NCI-H2227 treated with DMSO at 0.1 percent for 48 hours (cell line): ENCODE measurements at places on chromosomes 5 and 9.

DNA sequence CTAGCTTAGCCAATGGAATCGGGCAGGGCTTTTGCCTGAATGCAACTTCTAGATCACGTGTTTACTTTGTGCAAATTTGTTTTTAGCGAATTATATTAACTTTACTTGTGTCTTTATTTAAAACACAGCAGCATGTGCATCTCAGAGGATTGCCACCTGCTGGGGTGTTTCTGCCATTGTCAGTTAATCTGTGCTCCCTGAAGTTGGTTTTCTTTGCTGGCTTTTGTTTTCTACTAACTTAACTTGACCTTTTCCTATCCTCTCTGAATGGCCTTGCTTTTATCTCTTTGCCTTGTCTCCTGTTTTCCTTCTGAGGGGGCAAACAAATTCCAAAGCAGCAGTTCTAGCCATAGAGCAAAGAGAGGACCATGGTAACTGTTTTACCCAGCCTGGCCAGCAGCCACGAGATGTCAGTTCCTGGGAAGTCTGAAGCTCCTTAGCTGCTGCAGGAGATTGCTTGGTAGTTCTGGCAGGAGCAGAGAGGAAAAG, 67.6 kb downstream of the ARHGEF28 start:
- no peak for DNase-seq

GRCh38 chr5:10279925-10280720, 27.6 kb downstream of the CMBL start:
- DNase-seq = no peak

GRCh38 chr9:91949392-91949945, 559 bp downstream of the ROR2 start:
- peak; percentile 3 for DNase-seq

GRCh38 chr9:133700819-133701320, 37.3 kb downstream of the SARDH start:
- DNase-seq = no peak

DNA sequence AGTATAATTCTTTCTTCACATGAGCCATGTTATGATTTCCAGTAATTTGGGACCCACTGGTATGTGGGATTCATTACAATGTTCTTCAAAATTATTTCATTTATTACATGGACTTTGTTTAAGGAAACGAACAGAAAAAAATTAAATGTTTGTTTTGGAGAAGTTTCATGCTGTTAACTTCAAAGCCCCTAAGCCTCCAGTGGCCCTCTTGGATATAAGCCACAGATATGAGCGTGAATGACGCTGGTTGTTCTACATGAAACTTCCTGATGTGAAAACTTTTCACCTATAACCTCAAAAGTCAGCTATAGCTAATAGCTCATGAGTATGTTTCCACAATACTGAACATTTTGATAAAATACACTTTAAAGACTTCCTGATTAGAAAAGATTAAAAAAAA, 334.2 kb downstream of the PDE4D start:
- DNase-seq = no peak

DNA sequence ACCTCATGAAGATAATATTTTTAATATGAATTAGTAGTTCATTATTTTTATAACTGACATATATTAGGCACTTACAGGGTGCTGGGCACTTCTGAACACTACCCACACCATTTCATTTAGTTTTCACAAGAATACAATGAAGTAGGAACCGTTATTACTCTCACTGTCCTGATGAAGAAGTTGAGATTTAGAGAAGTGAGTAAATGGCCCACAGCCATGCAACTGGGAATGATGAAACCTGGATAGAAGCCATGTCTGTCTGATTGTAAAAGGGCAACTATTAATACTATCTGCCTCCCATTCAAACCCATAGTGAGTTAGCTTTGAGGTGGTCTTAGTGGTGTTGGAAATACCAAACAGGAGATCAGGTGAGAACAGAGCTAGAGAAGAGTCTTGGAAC, 29.6 kb upstream of the OTULINL start:
- DNase-seq = no peak

DNA sequence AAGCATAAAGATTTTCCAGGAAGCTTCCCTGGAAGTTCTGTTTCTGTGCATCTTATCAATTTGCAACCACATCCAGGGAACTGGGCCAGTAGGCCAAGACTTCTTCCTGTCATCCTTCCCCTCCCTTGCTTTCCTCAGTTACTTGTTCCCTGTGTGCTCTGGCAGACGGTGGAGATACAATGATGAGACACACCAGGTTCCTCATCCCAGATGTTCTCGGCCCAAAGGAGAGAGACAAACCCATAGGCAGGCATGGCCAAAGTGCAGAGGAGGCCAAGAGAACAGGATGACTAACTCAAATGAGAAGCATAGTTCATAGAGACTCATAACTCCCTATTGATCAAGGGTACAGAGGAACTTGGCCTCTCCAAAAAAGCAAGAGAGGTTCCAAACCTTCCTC, 652.6 kb downstream of the CCDC171 start:
- DNase-seq = no peak

DNA sequence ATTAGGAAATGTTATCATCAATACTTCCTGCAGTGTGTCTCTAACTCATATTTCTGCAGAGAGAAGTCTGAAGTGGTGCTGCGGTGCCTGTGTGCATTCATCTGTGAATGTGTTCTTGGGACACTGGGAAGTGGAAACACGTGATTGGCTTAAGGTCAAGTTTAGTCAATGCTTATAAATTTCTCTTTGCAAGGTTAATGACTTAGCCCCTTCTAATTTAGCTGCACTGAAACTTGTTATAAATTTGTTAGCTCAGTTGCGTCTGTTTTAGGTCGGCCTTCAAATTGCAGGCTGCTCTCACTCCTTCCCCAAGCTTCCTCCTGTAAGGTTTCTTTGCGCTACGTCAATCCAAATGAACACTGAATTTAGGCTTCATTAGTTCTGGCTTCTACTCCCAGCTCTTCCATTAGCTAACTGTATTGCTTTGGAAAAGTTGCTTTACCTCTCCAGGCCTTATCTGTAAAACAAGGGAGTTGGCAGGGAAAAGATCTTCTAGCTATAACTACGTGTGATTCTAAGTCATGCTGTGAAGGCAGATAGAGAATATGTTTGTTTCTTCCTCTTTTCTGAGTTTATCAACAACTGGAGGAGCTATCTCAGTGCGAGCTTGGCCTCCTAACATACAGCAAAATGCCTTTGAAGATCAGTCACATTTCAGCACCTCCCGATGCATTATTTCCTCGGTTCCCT, 341.8 kb downstream of the NFIB start:
- no peak for DNase-seq

DNA sequence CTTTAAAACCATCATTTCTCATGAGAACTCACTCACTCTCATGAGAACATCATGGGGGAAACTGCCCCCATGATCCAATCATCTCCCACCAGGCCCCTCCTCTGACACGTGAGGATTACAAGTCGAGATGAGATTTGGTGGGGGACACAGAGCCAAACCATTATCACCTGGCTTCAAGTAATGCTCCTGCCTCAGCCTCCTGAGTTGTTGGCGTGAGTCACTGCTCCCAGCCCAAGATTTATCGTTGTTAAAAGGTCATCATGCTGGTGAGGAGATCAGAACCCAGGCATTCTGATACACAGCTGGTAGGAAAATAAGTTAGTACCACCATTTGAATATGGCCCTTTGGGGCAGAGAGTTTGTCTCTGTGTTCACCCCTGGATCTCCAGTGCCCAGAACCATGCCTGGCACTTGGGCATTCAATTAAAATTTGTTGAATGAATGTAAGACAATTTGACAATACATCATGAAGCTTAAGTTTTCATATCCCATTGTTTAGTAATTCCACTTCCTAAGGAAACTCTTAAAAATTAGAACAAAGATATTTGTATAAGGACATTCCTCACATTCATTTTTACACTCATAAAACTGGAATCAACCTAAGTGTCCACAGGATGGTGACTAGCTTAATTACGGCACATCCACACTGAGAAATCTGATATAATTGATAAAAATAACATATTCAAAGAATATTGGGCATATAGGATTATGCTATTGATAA, 58.0 kb upstream of the COL15A1 start:
- no peak for DNase-seq

DNA sequence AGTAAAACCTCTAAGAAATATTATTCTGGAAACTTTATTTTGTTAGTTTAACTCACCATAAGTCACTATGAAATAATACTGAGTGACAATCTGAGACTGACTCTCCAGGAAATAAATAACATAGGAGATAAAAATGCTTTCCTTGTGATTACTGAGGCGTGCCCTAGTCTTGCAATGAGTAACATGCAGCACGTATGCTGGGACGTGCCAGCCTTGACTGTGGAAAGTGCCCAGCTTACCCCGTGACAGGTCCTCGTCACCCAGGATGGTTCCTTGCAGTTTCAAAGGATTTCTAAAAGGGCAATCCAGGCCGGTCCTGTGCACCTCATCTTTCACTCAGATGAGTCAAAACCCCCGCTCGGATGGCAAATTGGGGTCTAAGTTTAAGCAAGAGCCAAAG, 720.8 kb upstream of the ADAMTS16 start:
- DNase-seq = no peak

- no peak for DNase-seq
Measured at GRCh38 chr9:121798941-121799340, 147.5 kb downstream of the DAB2IP start.
